ENCODE measurements at places on chromosomes 7 and 10.
A peak's percentile ranks its signal among the peaks of the same experiment; 100 is the strongest.

GRCh38 chr7:34463830-34464229, 194.2 kb upstream of the NPSR1 start:
- DNase-seq = no peak

GRCh38 chr7:20079080-20079479, 138.1 kb downstream of the MACC1 start:
- peak; percentile 72 for DNase-seq

DNA sequence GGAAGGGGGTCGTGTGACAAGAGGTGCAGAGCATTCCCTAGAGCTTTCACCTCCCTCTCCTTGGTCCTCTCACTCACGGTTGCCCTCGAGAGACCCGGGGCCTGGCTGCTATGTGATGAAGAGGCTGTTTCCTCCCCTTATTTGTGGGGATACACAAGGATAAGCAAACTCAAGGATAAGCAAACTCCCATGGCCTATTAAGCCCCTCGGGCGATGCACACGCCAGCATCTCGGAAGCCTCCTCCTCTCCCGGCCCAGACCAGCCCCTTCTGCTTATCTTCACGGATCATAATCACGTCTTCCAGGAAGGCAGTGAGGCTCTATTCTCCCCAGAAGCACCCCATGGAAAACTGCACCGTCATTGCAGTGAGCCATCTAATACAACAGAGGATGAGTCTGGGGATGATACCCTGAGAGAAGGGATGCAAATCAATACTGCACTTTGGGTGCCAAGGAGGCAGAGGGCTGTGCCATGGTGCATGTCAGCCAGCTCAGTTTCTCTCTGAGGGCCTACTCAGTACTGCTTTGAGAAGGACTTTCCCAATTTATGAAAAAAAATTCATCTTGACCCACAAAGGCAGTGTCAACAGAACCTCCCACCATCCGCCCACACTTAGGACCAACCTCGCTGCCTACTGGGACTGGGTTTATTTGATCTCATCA, 22.2 kb downstream of the TMEM273 start:
- no peak for DNase-seq

- DNase-seq = peak; percentile 30
Measured at GRCh38 chr10:110426294-110427181, 71.2 kb upstream of the DUSP5 start.

GRCh38 chr10:69217119-69217754, 2.9 kb upstream of the HKDC1 start:
- DNase-seq = no peak

DNA sequence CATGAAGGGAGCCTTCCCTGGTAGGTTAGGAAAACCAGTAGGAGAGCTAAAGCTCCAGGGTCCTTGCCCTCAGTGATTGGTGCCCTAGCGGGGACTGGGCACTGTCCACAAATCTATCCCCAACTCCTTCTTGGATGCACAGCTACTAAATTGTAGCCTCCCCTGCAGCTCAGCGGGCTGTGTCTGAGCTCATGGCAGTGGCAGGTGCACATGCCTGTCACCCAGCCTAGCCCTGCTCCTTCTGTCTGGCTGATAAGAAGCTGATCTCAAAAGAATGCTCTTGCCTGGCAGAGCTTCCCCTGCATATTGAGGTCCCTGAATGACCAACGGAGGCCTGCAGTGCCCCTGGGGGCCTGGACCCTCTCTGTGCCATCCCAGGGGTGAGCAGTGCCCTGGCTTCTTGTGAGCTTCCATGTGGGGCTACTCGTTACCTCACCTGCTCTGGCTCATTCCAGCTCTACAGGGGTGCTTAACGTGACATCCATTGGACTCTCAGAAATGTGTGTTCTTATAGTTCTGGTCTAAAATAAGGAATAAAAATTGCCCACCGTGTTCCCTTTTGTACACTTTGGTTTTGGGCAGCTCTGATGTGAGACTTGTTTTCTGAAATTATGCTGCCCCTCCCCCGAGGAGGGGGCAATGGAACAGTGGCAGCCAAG, 59.8 kb upstream of the ANTXRL start:
- DNase-seq = no peak

GRCh38 chr7:25014756-25015155, 34.8 kb upstream of the OSBPL3 start:
- DNase-seq = no peak

DNA sequence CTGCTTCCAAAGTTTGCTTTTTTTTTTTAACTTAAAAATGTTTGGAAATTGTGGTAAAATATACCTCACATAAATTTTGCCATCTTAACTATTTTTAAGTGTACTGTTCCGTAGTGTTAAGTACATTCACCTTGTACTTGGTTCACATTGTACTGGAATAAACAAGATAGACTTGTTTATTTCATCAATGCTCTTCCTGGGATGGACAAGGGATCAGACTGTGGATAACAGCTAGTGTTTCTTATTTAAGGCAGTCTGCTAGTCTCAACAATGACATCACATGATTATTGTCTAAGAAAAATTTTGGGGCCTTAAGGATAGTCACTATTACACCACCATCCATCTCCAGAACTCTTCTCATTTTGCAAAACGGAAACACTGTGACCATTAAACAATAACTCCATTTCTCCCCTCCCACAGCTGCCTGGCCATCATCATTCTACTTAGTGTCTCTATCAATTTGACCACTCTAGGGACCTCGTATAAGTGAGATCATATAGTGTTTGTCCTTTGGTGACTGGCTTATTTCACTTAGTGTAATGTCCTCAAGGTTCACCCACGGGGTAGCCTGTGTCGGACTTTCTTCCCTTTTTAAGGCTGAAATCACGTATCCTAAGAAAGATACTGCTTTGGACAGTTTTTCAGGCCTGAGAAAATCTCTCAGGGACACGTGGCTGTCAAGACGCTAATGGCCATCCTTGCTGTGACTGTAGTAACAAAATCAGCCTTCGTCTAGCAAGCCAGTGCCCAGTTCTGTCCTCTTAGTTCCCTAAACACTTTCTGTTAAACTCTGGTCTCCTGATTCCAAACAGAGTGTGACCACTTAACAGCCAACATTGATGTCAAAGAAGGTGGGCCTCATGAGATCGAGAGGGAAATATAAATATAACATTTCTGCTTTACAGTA, 305.2 kb downstream of the FRMD4A start:
- no peak for DNase-seq

DNA sequence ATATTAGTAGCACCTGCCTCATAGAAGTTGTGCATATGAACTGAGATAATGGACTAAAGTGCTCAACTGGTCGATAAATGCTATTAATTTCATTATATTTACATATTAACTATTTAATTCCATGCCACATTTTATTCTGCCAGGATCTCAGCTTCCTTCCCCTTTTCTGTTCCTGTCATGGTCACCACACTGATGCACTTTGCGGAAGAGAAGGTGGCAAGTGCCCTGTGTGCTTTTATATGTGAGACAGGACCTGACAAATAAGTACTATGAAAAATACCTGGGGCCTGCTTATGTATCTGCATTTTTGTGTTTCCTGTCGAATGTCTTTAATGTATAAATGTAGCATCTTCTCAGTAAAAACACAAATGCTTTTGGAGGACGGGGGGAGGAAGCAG, 12.2 kb downstream of the ATP6V0E2 start:
- no peak for DNase-seq

GRCh38 chr7:130048906-130049305, 2.3 kb downstream of the ZC3HC1 start:
- no peak for DNase-seq

DNA sequence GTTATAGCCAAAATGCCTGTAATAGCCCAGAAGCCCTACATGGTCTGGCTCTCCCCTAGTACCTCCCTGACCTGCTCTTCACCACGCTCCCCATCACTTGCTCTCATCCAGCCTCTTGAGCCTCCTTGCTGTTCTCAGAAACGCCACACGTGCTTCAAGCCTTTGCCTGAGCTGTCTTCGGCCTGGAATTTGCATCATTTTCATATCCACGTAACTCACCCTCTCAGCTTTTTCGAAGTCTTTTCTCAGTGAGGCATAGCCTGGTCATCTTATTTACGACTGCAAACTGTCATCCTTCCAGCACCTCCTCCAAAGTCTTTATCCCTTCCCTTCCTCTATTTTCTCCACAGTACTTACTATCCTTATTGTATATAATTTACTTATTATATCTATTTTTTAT, 151.0 kb upstream of the AHR start:
- no peak for DNase-seq

- peak; percentile 47 for DNase-seq
Measured at GRCh38 chr10:117412469-117413010, 37.3 kb upstream of the PDZD8 start.

DNA sequence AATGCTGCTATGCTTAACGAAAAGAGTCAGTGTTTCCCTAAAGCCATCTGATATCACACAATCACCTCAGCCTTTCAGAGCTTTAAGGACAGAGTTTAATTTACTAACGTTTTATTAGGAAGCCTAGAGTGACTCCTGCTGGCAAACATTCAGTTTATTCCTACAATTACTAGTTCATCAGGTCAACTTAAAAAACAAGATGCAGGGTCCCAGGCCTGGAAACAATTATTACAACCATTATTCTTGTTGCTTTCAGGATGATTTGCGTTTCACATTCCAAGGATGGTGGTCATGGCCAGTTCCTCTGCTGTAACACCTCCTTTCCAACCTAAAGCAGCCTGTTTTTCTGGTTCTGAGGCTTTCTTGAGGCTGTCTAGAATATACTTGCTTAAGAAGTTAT, 1.5 kb upstream of the FAM53B start:
- DNase-seq = no peak

DNA sequence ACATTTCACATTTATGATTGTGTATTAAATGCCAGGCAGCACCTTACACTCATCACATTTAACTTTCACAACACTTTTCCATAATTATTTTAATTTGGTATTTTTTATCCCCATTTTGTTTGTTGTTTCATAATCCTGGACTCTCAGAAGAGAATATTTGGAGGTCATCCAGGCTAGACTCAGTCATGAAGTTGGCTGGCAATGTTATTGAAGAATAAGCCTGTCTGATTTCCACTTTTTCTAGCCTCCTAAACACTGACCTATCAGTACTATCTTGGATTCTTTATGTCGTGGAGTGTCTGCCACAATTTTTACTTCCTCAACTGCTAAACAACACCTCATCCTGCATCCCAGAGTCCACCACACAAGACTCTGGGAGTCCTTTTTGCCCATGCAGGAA, 372.3 kb upstream of the NRP1 start:
- no peak for DNase-seq

DNA sequence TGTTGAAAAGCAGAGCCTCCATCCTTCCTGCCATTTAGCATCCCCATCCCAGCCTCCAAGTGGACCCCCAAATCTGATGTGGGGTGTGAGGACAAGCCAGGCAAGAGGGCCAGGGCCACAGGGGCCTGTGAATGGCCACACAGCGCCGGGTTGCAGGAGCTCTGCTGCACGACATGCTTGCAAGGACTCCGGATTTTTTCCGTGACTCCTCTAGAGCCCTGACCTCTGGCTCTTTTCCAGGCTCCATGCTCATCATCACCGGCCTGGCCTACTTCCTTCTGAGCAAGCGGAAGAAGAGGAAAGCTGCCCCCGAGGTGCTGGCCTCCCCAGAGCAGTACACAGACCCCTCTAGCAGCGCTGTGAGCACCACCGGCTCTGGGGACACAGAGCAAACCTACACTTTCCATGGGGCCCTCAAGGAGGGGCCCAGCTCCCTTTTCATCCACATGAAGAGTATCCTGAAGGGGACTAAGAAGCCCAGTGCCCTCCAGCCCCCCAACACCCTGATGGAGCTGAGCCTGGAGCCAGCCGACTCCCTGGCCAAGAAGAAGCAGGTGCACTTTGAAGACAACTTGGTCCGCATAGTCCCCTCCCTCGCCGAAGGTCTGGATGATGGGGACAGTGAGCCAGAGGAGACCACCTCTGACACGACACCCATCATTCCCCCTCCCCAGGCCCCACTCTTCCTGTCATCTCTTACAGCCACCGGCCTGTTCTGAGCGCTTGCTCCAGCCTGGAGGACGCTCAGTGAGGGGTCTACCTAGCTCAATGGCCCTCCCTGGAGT, 23.5 kb downstream of the TMEM72 start:
- DNase-seq = no peak

DNA sequence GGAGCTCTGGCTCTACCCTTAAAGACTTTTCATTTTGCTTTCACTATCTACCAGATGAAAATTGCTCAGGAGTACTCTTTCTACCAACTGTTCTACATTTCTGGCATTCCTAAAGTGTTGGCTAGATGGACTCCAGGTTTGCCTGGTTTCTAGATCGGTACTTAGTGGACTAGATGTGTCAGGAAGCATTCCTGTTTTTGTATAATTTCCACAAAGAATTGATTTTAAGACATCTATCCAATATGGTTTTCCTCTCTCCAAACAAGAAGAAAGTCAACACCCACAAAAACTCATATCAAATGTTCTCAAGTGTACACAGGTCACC, 157.7 kb downstream of the CHRM2 start:
- DNase-seq = no peak

- DNase-seq = no peak
Measured at GRCh38 chr10:132756591-132756990, 29.4 kb downstream of the NKX6-2 start.

GRCh38 chr10:110636932-110637557, 7.1 kb upstream of the RBM20 start:
- DNase-seq = no peak

GRCh38 chr7:149791-150636, 42.4 kb upstream of the FAM20C start:
- DNase-seq = no peak

DNA sequence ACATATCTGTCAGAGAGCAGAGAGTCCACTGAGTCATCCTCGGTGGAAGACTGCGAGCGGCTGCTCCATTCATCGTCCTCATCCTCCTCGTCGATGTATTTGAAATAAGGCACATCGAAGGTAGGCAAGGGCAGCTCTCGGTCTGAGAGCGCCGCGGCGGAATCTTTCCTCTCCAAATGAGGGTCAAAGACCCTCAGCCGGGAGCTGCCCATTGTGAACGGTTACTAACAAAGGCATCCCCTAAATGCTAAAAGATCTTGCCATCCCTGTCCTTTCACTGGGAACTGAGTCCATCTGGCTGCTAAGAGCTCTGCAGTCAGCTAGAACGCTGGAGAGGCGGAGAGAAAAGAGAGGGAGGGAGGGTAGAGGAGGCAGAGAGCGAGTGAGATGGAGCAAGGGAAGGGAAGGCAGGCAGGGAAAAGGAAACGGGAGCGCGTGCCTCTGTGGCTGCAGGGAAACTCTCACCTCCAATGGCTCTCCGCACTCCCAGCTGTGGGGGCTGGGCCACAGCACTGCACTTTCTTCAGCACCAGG, 163.4 kb downstream of the RAPGEF5 start:
- no peak for DNase-seq

DNA sequence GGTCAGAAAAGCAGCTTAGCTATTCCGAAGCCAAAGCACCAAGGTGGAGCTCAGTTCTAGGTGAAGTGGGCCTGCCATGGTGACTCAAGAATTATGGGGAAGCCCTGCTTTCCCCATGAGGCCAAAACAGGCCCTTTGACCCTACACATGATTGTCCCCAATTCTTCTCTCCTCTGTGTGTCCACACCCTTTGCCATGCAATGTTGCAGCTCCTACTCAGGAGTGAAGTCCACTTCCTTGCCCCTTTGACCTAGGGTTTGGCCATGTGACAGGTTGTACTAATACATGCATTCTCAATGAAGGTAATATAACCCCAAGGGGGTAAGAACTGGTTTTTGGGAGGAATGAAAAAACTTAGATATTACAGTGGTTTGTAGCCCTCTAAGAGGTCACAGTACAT, 67.6 kb upstream of the MKRN1 start:
- DNase-seq = no peak
